ENCODE measurements at places on chromosomes 4 and X.
A peak's percentile ranks its signal among the peaks of the same experiment; 100 is the strongest.

- DNase-seq: peak; percentile 83
Measured at GRCh38 chr4:38075370-38076152, 115.4 kb downstream of the PTTG2 start.

DNA sequence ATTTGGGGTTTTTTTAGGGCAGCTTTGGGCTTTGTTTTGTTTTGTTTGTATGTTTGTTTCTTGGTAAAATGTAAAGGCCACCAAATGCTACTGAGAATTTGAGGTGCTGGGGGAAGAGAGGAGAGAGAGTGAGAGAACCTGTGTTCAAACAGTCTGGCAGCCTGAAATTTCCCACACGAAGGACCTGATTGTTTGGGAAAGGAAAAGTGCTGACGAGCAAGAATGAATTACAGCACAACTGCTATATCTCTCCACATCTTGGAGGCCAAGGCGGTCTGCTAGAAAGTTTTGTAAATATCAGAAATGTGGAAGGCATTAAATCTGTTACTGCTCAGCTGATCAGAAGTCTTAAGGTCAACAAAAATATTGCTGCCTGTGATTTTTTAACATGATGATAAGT lies 170.5 kb downstream of the PALLD start:
- DNase-seq: no peak

GRCh38 chr4:174697896-174698295 lies 131.2 kb downstream of the GLRA3 start:
- DNase-seq: no peak

DNA sequence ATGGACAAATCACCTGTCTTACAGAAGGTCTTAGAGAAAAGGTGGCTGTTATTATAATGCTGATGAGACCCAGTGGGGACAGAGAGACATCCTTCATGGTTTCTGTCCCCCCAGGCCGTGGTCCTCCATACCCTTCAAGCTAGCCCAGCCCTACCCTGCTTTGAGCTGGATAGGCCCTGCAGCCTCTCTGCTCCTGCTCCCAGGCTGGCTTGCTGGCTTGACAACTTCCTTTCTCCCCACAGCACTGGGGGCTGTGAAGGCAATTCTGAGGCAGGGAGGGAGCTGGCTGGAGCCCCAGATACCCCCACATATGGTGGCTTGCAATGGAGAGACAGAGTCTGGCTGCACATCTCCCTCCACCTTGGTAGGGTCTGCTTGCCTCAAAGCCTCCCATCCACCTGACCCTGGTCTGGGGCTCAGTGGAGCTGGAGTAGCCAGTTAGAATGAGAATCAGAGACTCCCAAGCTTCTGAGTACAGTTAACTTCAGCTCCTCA lies 118.2 kb downstream of the PJA1 start:
- DNase-seq: no peak

- DNase-seq: no peak
Measured at GRCh38 chr4:42711496-42711895, 54.6 kb upstream of the ATP8A1 start.

DNA sequence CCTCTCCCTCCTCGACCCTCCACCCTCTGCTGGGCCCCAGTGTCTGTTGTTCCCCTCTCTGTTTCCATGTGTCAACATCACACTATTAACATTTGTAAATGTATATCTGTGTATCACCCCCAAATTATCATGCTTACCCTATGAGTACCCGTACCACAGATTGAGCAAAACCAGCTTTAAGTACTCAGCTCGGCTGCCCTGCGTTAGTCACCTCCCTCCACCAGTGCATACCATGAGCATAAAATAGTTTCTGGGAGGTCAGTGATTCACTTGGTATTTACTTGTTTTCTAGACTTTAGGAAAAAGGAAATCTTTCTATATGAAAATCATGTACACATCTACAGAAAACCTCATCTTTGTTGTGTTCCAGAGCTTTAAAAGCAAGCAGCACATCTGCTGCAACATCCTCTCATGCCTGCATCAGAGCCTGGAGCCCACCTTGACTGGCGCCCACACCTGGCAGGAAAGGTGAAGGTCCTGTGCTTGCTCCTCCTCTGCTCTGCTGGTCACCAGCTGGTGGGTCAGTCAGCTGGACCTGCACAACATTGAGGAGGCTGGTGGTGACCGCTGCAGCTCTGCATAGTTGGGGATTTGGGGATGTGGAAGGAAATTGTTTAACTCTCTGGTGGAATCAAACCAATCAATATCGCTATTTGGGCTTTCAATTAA lies 214.4 kb upstream of the KLF3 start:
- peak; percentile 25 for DNase-seq

GRCh38 chr4:146638786-146639505 lies at the start of gene POU4F2:
POU4F2 (plus strand) TSS chr4:146638893; CDS start chr4:146639141, 248 bp downstream.
- DNase-seq: peak; percentile 19

GRCh38 chr4:118774989-118775388 lies 60.9 kb downstream of the SEC24D start:
- DNase-seq: peak; percentile 59

DNA sequence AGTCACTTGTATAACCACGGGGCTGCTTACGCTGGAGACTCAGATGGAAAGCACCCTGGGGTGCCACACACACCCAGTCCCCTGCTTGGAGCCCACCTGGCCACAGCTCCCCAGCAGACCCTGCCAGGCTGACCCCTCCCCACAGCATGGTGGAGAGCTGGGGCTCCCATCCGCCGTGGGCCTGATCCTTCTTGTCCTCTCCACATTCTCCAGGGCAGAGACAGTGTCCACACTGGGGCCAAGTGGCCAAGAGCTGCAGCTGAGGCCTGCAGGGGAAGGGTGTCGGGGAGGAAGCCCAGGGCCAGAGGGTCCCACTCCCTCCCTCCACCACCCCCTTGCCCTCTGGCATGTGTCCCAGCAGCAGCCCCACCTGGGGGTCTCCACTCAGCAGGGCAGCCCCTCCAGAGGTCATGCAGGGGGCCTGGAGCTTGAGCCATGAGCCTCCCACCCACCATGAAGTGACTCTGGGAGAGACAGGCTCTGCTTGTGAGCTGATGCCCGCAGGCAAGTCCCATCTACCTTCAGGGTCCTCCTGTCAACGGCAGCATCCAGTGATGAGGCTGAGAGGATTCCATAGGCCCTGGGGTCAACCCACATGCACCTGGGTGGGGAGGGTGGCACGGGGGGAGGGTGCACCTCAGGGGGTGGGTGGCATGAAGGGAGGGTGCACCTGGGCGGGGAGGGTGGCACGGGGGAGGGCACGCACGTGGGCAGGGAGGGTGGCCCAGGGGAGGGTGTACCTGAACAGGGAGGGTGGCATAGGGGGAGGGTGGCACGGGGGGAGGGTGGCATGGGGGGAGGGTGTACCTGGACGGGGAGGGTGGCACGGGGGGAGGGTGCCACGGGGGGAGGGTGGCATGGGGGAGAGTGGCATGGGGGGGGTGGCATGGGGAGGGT lies 56.4 kb downstream of the FAM53A start:
- DNase-seq: no peak

GRCh38 chrX:21153033-21153432 lies 221.2 kb upstream of the CNKSR2 start:
- DNase-seq: no peak

- DNase-seq: no peak
Measured at GRCh38 chr4:54066718-54067129, 2.3 kb upstream of the CHIC2 start.

- no peak for DNase-seq
Measured at GRCh38 chrX:49712577-49712976, 16.8 kb upstream of the PAGE1 start.

GRCh38 chrX:150507251-150507856 lies 61.1 kb upstream of the MTM1 start:
- no peak for DNase-seq

- no peak for DNase-seq
Measured at GRCh38 chrX:46627711-46628419, 54.3 kb downstream of the CHST7 start.

DNA sequence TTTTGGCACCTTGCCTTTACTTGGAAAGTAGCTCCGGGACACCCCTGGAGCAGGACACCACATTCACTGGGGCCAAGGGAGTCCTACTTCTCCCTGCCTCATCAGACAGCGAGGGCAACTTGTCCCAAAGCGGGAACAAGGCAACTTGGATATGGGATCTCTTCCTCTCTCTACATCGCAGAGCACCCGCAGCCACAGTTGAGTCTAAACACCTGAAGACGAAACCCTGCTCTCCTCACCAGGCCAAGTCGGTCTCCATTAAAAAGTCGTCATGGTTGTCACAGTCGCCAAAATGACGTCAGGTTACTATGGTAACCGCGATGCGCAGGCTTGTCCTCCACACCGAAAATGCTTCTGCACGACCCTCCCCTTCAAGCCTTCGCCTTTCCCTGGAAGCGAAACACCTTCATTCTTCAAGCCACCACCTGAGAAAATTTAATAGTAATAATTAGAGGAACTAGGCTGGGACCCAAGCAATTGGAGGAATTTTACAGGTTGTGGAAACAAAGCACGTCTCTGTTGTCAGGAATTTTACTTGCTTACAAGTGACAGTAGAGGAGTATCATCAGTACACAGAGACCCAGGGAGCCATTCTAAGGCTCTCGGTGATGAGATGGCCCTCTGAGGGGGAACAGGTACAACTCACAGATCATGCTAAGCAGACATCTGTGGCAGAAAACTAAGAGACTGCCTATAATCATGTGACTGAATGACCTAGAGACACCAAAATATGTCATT lies 30.5 kb upstream of the TCEAL4 start:
- DNase-seq: peak; percentile 71

DNA sequence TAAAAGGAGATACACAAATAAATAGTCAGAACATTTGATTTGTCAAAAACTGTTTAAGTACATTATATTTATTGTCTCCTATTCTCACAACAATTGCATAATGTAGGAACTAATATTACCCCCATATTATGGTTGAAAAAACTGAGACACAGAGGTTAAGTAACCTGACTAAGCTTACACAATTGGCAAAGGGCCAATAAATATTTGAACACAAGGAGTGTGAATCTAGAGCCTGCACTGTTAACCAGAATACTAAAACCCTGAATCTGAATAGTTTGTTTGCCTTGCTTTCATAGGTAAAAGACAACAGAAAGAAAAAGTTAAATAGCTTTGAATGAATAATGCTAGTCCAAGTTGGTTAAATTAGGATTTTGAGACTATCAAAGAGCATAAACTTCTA lies 55.2 kb downstream of the IL13RA2 start:
- no peak for DNase-seq
